Bronchial epithelial cell (primary cell): ENCODE measurements at places on chromosomes 11 and 22. TPM values are rescaled to one million over a fixed set of nuclear protein-coding genes. Genes with fewer than 3 reads are reported as not detected.

DNA sequence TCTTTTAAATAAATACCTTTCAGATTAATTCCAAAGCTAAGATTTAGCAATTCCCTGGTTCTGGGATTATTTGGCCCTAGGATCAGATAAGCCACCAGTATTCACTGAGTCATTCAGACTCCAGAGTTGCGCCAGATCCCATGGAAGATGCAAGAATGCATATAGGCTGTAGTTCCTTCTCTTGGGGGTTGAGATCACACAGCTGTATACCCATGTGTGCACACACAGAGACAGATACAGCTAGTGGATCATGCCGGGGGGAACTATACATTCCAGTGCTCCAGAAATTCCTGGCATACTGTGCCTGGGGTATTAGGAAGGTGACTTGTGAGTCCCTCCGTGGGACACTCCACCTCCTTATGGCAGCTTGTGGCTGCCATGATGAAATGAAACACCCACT is 75.4 kb downstream of the ZBTB16 start:
- peak; percentile 41 for DNase-seq

- no peak for DNase-seq
Observed at GRCh38 chr22:45413013-45413367, 409 bp downstream of the SMC1B start.

GRCh38 chr22:25452116-25452700 is 112.3 kb upstream of the GRK3 start:
- no peak for DNase-seq

- peak; percentile 29 for DNase-seq
Observed at GRCh38 chr11:45145379-45146071, 914 bp upstream of the PRDM11 start.

GRCh38 chr22:44728761-44729324 is 23.5 kb upstream of the ARHGAP8 start:
- DNase-seq: no peak

- DNase-seq: peak; percentile 83
Observed at GRCh38 chr11:105144887-105145286, 5.3 kb upstream of the CARD18 start.

The OR51E2 gene
- not detected in 2 replicates for total RNA-seq

The PLEKHB1 gene
- total RNA-seq: 0.13 TPM in 1 of 2 replicates, not detected in the other

The PANX3 gene
- total RNA-seq: not detected in 2 replicates

The TEX54 gene
- not detected in 2 replicates for total RNA-seq
